ENCODE measurements at places on chromosomes 4 and X. TPM values are rescaled to one million over a fixed set of nuclear protein-coding genes. Genes with fewer than 3 reads are reported as not detected.

Gene CRMP1
- 0.08 TPM for total RNA-seq

Gene BEX2
- 16.0 TPM for total RNA-seq

Gene SYTL4
- total RNA-seq = 0.11 TPM

Gene TMEM255A
- not detected for total RNA-seq

Gene GPR82
- 0.27 TPM for total RNA-seq

Gene YTHDC1
- 75.6 TPM for total RNA-seq

Gene LRIT3
- 0.19 TPM for total RNA-seq

Gene PROM1
- 0.46 TPM for total RNA-seq

Gene CLOCK
- 12.4 TPM for total RNA-seq

Gene NUP62CL
- 0.43 TPM for total RNA-seq

Gene KIAA0232
- 18.9 TPM for total RNA-seq

Gene NRK
- 0.03 TPM for total RNA-seq

Gene TCEANC
- total RNA-seq = 1.4 TPM

Gene ESX1
- total RNA-seq = not detected

Gene PPEF2
- not detected for total RNA-seq

Gene SOD3
- total RNA-seq = not detected

Gene DUSP21
- not detected for total RNA-seq

Gene BRS3
- total RNA-seq = not detected

Gene RASSF6
- total RNA-seq = not detected

Gene RPA4
- 0.16 TPM for total RNA-seq

Gene BMX
- total RNA-seq = not detected

Gene DCX
- total RNA-seq = not detected

Gene GAGE12H
- total RNA-seq = not detected

Gene DOK7
- total RNA-seq = not detected

Gene IL13RA2
- not detected for total RNA-seq

Gene SUPT20HL1
- total RNA-seq = not detected

Gene GSX2
- not detected for total RNA-seq

Gene SLIT2
- total RNA-seq = not detected

Gene SLC7A11
- total RNA-seq = 1.0 TPM

Gene TRIM60
- not detected for total RNA-seq

All from activated T-cell treated with anti-CD3 and anti-CD28 coated beads, Interleukin-2, amount 50 U/mL, for 4 hours (primary cell).